ENCODE measurements at places on chromosomes 1 and 21.

- no peak for DNase-seq
These were observed 71.4 kb upstream of the PPP2R5A start for GRCh38 chr1:212213784-212214183.

DNA sequence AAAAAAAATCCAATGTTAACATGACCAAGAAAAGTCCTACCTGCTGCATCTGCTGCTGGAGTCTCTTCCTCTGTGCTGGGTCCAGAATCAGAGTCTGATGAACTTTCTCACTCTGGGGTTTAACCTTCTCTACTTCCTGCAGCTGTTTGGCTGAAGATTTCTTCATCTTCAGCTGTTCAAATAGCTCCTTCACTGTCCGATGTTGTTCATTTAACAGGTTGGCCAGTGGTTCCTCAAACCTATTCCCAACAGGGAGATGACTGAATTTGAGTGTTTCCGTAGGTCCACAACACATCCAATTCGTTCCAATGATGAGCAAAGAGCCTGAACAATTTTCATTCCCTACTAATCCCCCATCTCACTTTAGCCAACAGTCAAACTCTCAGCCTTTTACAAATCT is 79.4 kb downstream of the GON4L start:
- no peak for DNase-seq

DNA sequence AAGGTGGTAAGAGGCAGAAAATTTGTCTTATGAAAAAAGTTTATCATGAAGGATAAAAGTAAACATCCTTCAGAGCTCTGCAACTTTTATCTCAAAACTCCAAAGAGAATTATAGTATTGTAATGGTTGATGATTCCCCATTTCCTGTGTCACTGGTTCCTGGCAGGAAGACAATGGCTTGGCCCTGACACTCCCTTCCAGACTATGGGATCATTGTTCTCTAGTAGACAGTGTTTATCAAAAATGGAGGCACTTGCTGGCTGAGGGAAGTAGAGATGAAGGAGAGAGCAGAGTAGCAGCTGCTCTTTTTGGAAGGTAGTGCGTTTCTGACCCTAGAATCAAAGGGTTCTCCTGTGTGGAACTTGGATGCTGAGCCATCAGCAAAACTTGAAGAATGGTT is 145.9 kb upstream of the ATP1B1 start:
- DNase-seq = no peak

GRCh38 chr1:14524826-14525636 is 73.5 kb upstream of the KAZN start:
- no peak for DNase-seq

DNA sequence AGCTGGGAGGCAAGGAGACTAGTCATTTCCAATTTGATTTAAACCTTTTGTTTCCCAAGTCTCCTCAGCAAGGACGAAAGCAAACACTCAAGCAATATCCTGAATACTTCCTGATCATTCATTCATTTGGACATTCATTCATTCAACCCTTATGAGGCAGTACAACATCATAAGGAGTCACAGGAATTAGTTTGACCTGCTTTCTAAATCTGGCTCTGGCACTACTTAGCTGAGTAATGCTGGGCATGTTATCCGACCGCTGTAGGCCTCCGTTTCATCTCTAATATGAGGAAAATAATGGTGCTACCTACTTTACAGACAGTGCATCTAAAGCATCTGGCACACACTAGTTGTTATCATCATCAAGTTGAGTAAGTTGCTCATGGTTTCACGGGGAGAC is 11.7 kb downstream of the FAM78B start:
- DNase-seq = no peak

- DNase-seq = no peak
These were observed 461.7 kb downstream of the PTPRU start for GRCh38 chr1:29698033-29698432.

GRCh38 chr1:214261206-214262123 is 19.5 kb upstream of the SMYD2 start:
- DNase-seq = peak; percentile 59

DNA sequence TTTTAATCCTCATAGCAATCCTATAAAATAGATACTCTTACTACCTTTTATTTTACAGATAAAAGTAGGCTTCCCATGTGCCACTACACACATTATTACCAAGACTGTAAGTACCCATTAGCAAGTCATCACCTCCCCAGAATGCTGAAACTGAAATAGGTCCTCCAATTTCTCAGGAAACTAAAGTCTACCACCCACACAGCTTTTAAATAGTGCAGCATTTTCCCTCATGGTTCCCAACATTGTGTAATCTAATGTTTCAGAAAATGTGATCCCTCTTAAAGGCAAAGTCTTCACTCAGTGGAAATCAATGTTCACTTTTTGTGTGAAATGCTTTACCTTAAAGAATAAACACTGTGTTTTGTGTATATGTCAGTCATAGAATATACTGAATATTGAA is 356.5 kb downstream of the GPATCH2 start:
- no peak for DNase-seq

DNA sequence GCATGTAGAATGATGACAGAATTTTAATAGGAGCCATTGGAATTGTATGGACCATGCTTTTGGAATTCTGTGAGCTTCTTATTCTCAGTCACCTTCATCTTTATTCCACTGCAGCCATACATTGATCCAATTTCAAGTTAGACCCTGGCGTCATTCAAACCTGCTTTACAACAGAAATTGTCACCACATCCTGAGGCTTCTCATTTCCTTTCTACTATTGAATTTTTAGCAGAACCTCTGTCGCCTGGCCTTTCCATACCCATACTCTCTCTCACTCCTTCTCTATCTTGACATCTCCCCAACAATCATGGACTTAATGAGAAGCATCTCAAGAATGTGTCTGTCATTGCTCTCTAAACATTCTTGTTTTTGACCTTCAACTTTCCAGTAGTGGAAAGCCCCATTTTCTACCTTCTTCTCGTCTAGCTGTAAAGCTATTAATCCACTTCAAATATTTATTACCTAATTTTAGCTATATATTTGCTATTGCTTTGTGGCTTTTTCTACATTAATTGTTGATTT is 74.1 kb downstream of the CRB1 start:
- DNase-seq = no peak

GRCh38 chr1:92327794-92328193 is 28.9 kb downstream of the RPAP2 start:
- no peak for DNase-seq

DNA sequence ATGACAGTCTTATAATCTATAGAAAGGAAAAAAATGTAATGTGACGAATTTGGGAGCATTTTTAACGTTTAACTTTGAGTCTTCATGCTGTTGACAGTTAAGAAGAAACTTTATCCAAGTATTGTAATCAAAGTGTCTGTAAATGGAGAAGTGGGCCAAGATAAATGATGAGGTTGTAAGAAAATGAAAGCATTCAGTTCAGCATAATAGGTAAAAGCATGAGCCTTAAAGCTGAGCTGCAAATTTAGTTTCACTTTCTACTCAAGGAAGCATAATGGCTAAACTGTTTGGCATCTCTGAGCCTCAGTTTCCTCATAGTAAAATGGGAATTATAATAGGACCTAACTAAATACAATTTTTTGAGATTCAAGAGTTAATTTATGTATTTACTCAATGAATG is 1554.8 kb downstream of the KCNT2 start:
- DNase-seq = no peak

- DNase-seq = no peak
These were observed 48.1 kb upstream of the EEIG2 start for GRCh38 chr1:108511764-108512163.

DNA sequence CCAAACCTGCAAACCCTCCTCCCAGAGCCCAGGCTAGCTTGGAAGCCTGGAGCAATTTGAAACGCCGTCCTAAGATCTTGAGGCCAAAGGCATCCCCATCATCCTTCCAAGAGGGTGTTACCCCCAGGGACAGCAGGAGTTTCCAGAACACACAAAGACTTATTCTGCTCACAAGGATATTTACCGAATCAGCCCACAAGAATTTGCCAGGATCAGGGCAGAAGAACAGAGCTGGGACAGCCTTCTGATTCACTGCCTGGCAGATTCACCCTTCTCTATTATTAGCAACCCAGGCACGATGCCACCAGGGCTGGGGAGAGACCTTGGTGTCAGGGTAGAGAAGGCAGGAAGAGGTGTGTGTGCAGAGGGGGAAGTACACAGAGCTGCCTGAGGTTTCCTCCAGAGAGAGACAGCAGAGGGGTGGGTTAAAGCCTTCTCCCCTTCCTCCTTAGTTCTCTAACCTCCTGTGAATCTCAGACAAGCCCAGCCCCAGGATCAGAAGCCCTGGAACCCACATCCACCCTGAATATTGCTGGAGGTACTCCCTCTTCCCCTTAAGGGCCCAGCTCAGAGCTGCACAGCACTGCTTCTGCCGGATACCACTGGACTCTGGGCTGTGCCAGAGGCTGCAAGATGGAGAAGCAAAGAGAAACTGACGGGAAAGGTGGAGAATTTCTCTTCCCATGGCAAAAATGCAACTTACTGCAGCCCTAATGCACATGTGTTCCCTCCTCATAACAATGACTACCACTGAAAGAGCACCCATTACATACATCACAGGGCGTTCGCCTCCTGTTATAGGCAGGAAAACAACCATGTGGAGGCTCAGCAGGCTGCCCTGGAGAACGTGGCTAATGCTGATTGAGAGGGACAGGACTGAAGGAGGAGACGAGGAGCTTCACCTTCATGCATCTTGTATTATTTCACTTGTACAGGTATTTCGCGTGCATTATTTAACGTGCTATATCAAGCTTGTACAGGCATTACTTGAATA is 61.8 kb downstream of the ITPKB start:
- peak; percentile 55 for DNase-seq

DNA sequence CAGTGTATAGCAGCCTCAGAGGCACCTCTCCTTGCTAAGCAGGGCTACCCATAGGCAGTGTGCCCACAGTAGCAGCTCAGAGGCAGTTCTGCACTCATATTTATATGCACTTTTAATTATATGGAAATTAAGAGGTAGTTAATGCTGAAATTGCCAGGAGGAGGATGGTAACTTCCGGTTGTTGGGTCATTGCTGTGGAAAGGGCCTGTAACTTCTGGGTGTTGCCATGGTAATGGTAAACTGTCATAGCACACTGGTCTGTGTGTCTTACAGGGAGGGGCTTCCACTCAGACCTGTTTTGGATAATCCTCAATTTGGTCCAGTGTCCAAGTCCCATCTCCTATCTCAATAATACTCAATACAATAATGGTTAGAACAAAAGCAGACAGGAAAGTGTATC is 7.6 kb downstream of the CFH start:
- no peak for DNase-seq

GRCh38 chr1:245990315-245991022 is 516.6 kb downstream of the SMYD3 start:
- DNase-seq = no peak

Measured in activated CD8-positive, alpha-beta memory T cell treated with anti-CD3 and anti-CD28 coated beads for 1 hour (primary cell).